ENCODE measurements at places on chromosomes 16 and 17.

DNA sequence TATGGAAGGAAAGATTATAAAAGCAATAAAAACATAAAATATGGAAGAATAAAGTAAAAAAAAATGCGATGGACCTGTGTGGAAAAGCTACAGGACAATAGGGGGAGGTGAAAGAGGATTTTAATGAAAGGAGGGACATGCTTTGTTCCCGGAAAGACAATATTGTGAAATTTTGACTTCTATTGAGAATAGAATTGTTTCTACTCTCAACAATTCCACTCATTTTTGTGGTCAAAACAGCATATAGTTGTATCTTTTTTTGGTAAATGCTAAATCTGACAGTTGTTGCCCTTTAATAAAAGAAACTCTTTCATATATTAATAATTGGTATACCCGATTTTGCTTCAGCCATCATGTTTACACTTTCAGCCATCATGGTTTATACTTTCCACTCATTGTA is 22.9 kb upstream of the APPBP2 start:
- DNase-seq = no peak

- DNase-seq = no peak
These were observed 207.6 kb downstream of the CEP112 start for GRCh38 chr17:65984299-65984698.

DNA sequence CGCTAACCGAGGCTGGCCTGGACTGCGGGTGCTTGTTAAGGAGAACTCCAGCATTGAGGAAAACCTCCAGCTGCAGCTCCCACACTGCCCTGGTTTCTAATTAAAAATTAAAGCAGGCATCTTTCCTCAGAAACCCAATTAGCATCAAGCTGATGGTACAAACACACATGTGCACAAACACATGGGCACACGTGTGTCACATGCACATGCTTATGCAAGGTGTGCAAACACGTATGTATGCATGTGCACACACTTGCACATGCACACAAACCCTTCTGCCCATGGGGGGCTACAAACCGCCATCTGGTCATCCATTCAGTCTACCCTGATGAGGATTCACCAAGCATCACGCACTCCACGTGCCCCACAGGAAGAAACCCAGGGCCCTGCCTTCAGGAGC is 182.5 kb downstream of the ZNF423 start:
- no peak for DNase-seq

GRCh38 chr17:65259281-65259680 is 122.1 kb downstream of the RGS9 start:
- DNase-seq = no peak

GRCh38 chr16:69469807-69470561 is 45.6 kb downstream of the CYB5B start:
- peak; percentile 26 for DNase-seq

GRCh38 chr16:84239141-84239769 is 557 bp downstream of the KCNG4 start:
- peak; percentile 44 for DNase-seq

GRCh38 chr17:51188271-51188833 is 22.1 kb downstream of the NME2 start:
- DNase-seq = peak; percentile 29

DNA sequence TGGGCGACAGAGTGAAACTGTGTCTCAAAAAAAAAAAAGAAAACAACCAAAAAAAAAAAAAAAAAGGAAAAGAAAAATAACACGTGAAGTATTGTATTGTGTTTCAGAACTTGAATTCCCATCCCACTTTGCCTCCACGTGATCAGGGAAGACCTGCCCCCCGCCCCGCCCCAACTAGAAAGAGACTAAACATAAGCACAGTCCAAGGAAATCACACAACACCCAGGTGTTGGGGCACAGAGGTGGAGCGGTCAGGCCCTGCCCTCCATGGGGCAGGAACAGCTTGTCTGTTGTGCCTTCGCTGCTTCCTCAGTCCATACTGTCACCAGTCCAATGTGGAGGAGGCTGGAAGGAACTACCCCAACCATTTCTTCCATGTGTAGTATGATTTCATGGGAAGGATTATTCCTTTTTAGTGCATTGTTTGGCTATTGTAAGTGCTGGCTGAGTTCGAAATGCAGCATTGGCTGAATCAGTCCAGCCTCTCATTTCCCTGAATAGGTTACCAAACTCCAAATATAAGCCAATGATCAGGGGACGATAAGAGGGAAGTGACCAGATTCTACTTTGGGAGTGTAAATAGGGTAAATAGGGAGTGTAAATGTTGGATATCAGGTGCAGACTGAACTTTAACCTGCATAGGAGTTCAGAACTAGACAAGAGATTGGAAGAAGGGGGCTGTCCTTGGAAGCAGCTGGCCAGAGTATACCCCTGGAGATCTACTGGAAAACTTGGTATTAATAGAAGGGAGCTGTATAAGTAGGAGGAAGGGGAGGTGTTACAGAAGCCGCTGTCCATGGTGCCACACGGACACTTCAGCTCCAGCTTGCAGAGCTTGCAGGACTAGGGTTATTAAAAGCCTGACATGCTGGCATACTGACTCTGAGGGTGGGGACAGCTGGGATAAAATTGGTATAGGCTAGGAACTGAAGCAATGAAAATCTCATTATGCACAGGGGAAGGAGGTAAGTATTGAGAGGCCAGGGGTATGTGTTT is 50.7 kb downstream of the TANGO6 start:
- peak; percentile 69 for DNase-seq

- DNase-seq = no peak
These were observed 11.9 kb downstream of the IRF8 start for GRCh38 chr16:85910854-85911247.

DNA sequence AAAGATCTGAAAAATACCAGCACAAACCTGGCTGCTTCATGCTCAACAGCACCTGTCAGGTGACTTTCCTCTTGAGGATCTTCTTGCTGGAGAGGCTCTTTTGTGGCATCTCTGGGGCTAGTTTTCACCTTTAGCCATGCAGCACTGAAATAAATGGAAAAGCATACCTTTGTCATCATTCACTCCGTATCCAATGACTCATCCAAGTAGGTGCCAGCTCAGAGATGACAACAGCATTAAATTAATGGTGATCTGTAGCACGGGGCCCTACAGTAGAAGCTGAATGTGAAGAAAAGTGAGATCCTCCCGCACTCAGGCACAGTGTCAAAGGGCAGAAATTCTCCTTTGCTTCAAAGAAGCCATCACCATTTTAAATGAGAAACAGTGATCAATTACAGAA is 32.2 kb downstream of the KIAA0753 start:
- DNase-seq = no peak

GRCh38 chr16:11499295-11500089 is 87.2 kb downstream of the LITAF start:
- no peak for DNase-seq

GRCh38 chr16:31413943-31414342 is 14.2 kb downstream of the COX6A2 start:
- no peak for DNase-seq

GRCh38 chr16:53080345-53081031 is 25.7 kb downstream of the CHD9 start:
- peak; percentile 99 for DNase-seq

DNA sequence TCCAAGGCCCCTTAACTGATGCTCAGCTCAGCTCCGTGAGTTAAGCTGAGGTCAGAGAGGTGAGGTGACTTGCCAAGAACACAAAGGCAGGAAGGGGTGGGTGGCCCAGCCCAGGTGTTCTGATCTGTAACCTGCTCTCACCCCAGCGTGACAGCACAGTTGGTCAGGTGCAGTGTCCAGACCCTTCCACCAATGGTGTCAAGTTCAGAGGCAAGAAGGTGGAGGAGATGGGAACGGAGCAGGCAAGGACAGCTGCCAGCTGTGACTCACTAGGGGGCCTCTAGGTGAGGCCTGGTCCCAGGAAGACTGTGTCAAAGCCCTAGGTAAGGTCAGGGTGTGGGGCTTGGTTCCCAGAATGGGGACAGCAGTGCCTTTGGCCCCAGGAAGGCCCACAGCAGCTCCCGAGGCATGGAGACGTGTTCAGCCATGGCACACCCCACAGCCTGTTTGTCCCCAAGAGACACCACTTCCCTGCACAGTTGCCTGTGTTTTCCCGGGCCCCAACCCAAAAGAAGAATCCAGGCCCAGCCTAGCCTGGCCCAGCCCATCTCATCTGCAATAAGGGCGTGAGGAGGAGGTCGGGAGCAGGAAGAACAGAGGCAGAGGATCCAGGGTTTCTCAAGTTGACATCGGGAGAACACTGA is 7.2 kb downstream of the WFIKKN2 start:
- no peak for DNase-seq

DNA sequence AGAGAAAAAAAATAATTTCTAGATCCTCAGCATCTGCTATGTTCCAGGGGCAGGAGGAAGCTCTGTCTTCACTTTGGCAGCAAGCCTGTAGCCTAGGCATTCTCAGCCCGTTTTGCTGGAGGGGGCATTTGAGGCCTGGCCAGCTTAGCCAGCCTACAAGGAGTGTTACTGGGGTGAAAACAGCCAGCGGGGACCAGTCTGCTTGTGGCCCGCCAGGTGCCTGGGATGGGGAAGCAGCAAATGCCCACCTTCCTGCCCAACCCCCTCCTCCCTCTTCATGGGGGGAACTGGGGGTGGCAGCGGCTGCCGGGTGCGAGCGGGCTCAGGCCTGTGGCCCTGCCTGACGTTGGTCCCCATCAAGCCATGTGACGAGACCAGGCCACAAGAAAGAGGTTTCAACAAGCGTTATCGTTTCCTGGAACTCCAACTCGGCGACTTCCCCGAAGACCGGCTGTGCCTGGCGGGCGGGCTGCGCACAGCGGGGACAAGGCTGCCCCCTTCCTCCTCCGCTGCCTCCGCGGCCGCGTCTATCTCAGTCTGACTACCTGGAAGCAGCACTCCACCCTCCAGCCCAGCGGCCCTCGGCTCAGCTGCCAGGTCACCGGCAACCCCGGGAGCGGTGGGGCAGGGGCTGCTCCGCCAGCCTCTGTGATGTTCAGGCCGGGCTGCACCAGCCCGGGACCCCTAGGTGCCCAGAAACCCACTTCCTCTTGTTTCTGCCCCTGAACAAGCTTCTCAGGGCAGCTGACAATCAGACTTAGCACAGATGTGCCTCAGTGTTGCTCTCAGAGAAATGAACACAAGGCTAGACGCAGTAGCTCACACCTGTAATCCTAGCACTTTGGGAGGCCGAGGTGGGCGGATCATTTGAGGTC is 22.9 kb downstream of the SOCS1 start:
- DNase-seq = no peak

GRCh38 chr17:17358866-17359265 is 55.7 kb downstream of the NT5M start:
- no peak for DNase-seq

DNA sequence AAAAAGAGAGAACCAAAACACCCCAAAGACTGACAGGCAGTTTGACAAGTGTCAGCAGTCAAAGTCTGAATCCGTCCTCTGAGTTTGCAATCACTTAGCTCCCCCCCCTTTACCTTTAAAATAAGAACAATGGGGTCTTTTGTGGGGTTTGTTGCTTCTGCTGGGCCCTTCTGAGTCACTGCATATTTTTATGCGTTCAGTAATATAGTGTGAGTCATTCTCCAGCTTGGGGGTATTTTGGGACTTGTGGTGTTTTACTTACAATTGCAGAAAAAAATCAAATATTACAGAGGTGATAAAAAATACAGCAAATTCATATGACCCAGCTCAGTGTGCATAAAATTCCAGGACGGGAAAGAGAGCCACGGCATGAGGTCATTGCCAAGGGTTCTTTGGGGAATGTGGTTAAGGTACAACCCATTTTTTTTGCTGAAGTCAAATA is 120.1 kb downstream of the CYLD start:
- no peak for DNase-seq

DNA sequence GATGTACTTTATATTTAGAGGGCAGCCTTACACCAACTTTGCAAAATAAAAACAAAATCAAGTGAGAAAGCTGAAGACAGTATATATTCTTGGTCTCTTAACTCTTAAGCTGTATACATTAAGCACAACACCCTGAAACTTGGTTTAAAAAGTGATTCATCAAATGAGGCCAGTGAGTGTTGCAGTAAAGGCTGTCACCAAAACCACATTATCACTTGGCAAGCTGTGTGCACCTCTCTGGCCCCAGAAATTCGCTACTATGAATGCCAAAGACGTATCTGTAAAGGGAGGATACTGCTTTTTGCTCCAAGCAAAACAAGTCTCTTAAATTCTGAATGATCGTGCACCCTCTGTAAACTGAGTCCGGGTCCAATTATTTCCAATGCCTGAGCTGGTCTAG is 163.9 kb downstream of the ZFHX3 start:
- no peak for DNase-seq

Data from muscle of leg (tissue), 16 donors.